ENCODE measurements at places on chromosomes 2 and 18. TPM values are rescaled to one million over a fixed set of nuclear protein-coding genes. Genes with fewer than 3 reads are reported as not detected.

- DNase-seq: no peak
Measured at GRCh38 chr2:9106338-9107167, 100.1 kb upstream of the ASAP2 start.

GRCh38 chr2:45895241-45895861 lies 243.9 kb downstream of the PRKCE start:
- no peak for DNase-seq

Gene SP3
- polyA plus RNA-seq: 102 TPM

Gene M1AP
- 1.2 TPM for polyA plus RNA-seq

Gene SIX3
- polyA plus RNA-seq: not detected

- DNase-seq: no peak
Measured at GRCh38 chr2:16763493-16763899, 97.9 kb upstream of the CYRIA start.

GRCh38 chr2:22520369-22521288 lies 864.4 kb upstream of the KLHL29 start:
- DNase-seq: no peak

Gene KCNF1
- 1.2 TPM for polyA plus RNA-seq

- DNase-seq: no peak
Measured at GRCh38 chr2:203809991-203810510, 57.5 kb upstream of the CTLA4 start.

GRCh38 chr2:32627441-32627813 lies 423 bp upstream of the TTC27 start:
- no peak for DNase-seq

- DNase-seq: no peak
Measured at GRCh38 chr2:166499281-166499680, 5.2 kb upstream of the SCN7A start.

DNA sequence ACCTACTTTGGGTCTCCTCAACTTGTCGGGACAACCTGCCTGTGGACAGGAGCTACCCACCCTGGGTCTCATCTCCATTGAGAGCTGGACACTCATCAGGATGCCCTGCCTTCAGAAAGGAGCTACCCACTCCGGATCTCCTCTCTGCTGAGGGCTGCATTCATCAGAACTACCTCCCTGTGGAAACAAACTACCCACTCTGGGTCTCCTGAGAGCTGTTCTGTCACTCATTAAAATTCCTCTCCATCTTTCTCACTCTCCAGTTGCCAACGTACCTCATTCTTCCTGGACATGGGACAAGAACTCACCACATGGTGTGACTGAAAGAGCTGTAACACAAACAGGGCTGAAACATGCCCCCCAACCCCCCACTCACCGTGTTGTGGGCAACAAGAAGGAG lies 22.5 kb upstream of the UBE2F start:
- no peak for DNase-seq

DNA sequence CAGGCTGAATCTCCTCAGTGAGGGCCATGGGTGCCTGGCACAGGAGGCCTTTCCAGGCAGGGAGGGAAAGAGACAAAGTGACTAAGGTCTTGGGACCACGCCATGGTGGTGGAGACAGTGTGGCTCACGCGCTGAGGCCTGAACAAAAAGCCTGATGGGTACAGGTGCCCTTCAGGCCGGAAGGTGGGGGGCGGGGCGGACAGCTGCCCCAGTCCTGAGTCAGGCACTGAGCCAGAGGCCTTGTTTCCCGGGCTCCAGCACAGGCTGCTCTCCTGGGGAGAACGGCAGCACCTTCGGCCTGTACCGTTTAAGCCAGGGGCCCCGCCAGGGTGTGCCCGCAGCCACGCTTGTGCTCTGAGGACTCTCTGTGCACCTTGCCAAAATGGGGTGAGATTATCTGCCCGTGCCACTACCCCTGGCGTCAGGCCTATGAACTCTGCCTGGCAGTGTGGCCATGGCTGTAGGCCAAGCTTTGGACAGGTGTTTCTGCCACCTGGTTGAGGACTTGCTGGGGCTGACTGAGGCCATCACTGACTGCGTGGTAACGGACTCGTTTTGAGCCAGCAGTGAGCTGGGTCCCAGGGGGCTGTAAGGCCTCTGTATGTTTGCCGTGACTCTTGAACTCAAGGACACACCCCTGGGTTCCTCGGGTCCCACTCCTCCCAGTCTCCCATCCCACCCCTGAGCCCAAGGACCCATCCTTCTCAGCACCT lies 31.7 kb upstream of the DNMT3A start:
- no peak for DNase-seq

DNA sequence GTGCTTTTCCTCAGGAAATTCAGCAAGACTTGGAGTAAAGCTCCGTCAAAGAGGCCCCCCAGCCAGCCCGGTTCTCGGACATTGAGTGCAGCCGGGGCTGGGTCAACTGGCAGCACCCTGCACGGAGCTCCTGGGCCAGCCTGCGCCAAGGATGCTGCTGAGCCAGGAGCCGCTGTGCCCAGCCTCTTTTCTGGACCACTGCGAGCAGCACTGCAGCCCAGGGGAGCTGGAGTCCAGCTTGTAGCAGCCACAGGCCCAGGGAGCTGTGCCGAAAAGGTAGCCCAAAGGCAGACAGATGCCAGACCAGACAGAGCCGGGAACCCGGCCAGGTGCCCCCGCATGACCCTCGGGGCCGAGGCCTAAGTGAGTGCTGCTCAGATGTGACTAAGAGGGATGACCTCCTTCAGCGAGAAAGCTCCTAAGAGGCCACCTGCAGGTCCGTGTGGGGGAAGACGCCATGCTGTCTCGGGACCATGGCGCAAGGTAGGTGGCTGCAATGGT lies 7.3 kb downstream of the CLHC1 start:
- DNase-seq: no peak

DNA sequence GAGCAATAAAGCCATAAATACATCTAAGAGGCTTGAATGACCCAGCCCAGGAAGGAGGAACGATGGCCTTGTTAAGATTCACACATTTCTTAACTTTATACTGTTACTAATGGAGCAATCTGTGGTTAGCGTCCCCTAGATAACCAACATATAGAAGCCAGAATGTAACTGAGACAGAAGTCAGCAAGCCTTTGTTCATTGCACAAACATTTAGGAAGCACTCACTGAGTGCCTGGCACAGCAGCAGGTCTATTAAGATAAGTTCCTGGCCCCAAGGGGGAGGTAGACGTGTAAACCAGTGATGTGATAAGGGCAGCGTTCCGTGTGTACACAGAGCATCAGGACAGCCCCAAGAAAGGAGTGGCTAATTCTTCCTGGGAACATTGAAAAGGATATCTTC lies 63.6 kb upstream of the ATL2 start:
- no peak for DNase-seq

- DNase-seq: no peak
Measured at GRCh38 chr2:74212702-74213410, 14.4 kb downstream of the MTHFD2 start.

Gene UGT1A8
- not detected for polyA plus RNA-seq

DNA sequence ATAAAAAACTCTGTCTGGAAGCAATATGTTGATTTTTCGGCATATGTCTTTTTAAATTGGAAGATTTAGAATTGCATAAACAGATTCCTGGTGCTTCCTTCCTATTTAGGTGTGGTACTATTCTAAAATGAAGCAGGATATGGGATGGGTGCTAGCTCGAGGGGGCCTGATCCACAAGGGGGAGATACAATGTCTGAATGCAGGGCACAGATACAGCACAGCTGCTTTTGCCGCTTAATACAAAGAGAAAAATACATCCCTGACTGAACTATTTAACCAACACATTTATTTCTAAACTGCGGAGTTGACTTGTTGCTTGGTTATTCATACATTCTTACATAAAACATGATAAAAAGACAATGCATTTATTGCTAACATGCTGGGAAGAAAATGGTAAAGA lies 169.1 kb downstream of the TMEFF2 start:
- no peak for DNase-seq

DNA sequence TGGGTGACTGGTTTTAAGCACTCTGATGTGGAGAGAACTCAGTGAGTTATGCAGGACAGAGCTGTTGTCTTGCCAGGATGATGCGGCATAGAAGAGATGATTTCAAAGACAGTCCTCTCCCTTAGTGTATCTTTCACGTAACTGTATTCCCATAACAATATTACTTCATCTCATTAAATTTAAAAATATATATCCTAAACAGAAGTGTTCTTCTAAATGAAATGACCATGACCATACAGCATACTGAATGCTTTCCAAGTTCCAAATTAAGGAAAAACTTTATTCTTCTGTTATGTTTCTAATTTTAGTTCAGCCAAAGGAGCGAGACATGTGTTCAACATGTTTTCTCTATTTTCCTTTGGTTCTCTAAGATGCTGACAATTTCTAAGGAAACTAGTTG lies 600.1 kb upstream of the FSHR start:
- no peak for DNase-seq

GRCh38 chr18:79459946-79460480 lies 64.3 kb downstream of the NFATC1 start:
- DNase-seq: no peak

DNA sequence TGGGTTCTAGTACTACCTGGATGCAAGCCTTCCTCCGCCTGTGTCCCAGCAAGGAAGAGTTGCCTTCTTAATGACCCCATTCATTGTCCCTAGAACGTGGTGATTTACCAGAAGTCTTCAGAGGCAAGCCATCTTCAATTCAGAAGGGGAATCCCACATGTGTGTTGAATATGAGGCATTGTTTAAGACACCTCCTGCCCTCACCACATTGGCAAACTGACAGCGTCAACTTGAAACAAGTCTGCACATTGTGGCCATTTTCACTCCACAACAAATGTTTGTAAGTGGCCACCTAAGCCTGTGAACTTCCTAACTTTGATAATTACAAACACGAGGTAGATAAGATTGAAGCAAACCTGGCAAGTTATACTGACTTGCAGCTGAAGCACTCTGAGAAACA lies 83.7 kb downstream of the TCF7L1 start:
- DNase-seq: no peak

Gene FER1L5
- 2.7 TPM for polyA plus RNA-seq

DNA sequence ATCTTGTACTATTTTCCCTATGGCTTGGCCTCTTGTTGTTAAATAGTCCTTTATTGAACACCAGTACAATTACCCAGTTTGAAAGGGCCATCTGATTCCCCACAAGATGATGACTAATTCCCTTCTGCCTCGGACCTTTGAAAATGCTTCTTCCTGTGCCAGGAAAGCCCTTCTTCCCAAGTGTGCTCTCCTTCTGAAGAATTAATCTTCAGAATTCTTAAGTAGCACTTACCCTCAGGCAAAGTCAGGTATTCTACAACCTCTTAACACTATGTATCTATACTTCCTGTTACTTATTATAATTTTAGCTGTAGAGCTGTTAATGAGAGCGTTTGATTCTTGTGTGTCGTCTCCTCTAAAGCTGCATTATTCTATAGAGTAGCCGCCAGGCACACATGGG lies 28.6 kb upstream of the MEX3C start:
- no peak for DNase-seq

DNA sequence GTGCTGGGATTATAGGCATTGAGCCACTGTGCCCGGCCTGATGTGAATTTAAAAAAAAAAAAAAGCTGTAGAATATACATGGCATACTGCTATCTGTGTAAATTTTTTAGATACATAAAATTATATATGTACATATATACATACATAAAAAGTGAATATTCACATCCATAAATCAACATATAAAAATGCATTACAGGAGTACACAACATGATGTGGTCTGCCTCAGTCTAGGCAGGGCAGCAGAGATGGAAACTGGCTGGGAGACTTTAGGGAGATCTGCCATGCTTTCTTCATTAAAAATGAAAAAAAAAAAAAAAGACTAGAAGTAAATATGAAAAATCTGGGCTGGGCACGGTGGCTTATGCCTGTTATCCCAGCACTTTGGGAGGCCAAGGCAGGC lies 24.3 kb downstream of the MGAT4A start:
- no peak for DNase-seq

GRCh38 chr2:48257456-48257855 lies 272.5 kb upstream of the STON1 start:
- no peak for DNase-seq

DNA sequence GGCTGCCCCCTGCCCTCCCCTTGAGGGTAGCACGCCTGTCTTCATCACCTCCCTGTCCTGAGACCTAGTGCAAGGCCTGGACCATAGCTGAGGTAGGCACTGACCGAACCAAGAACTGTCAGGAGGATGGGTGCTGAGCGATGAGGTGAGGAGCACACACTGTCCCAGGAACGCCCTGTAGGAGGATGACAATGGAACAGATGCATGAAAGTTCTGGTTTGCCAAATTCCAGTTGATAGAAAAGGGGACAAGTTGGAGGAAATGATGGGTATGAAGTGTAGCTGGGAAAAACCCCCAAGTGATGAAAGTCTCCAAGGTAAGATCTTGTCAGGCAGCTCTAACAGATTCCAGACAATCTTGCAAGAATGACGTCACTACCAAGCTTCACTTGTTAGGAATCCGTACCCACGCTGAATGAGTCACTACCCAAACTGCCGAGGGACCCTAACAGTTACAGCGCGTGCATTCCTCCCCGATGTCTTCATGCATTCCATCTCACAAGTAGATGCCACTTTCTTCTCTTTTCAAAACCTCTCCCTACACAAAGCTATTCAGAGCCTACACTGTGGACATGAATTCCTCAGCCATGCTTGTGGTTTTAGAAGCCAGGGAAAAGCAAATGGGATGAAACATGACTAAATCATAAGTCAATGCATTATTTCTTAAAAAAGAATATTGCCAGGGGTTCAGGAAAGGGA lies 27.6 kb downstream of the MRPL33 start:
- DNase-seq: no peak

DNA sequence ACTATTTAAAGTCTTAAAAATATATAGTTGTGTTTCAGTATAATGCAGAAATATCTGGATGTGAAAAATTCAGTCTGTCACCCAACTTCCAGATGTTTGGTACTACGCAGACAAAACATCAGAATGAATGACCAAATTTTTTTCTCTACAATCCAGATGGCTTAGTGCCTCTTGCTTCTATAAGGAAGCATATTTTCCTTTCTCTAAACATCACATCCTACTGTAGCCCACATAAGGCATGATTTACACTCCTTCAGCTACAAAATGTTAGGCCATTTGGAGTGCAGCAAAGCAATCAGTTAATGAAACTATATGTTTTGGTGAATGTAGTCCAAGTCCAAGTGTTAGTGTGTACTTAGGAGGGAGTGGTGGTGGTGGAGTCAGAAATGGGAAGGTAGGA lies 162.9 kb upstream of the SIX2 start:
- DNase-seq: no peak

Gene CROCC2
- 0.06 TPM for polyA plus RNA-seq

Gene KRTCAP3
- polyA plus RNA-seq: 10.8 TPM

DNA sequence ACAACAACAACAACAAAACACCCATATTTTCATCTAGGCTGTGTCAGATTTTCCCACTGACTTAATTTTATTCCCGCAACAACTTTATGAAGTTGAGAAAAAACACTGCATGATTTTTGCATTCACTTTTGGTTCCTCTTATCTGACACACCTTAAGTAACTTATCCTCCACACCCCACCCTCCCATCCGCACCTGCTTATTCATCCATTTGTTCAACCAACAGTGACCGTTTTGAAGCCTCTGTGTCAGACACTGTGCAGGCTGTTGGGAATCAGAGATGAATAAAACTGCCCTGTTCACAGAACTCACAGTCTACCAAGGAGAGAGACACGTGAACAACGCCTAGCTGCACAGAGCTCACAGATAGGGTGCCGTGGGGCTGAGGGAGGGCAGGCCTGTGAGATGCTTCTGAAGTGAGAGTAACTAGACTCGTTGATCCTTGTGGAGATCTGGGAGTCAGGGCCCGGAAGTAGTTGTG lies 7.4 kb downstream of the CNNM4 start:
- DNase-seq: no peak

All from renal cortex interstitium (tissue), 15 donors.